ENCODE measurements at places on chromosomes 4 and X.

DNA sequence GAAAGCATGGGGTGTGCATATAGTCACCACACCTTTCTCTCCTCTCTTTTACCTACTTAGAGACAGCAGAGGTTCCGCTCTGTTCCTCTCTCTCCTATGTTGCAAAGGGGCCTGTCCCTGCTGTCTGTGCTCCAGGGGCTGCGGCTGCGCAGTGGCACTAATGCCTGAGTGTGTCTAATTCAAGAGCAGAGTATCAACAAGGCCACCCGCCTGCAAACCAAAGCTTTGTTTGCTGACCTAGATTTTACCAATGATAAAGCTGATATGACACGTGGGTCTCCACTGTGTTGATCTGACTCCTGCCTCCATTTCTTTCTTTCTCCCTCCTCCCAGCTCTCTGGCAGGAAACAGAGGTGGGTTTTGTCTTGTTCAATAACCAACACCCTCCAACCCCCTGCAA lies 74.9 kb downstream of the NSG1 start:
- DNase-seq: peak; percentile 8

DNA sequence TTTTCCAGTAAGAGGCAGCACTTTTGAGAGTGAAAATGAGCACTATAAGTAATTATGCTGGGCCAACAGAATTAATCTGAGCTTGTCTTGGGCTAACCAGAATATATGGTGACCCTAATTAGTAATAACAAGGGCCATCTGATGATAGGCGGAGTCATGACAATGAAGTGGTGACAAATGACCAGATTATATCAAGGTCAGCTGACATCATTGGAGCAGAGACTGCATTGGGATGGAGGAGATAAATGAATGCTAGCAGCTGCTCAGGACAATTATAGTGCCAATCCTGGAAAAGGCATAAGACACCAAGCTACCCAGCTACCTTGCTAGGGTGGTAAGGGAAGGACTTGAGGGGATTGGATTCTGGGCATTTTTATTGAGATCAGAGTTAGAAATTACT lies 1548.7 kb downstream of the RPA4 start:
- DNase-seq: no peak

DNA sequence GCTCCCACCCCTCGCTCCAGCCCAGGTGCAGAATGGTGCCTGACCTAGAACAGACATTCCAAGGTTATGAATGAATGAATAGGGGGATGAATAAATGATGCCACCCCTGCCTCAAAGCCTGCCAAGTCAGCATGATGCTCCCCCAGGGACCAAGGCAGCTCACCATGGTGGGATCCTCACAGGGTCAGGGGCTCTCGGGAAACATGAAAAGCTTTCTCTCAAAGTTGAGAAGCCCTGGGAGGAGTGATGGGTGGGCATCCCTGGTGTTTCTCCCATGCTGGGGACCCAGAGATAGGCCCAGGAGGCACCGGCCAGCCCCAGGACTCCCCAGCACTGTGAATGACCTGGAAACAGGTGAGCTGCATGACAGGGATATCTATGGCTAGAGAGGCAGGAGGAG lies 58.9 kb downstream of the HTRA3 start:
- DNase-seq: no peak

DNA sequence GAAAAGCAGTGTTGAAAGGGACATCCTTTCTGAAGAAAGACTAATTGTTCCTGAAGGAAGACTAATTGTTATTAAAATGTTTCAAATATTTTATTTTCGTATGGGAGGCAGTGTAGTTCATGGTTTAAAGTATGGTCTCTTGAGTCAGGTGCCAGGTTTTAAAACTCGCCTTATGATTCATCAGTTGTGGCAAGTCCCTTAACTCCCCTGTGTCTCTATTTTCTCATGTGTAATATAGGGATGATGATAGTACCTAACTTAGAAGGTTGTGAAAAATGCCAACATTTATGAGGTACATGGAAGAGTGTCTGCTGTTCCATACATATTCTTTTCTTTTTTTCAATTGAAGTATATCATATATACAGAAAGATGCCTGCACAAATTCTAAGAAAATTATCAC lies 414.2 kb upstream of the DIPK2B start:
- DNase-seq: no peak

GRCh38 chr4:126038502-126039144 lies 723.9 kb downstream of the FAT4 start:
- no peak for DNase-seq

Measured in stimulated activated CD4-positive, alpha-beta T cell treated with anti-CD3 and anti-CD28 coated beads, Interleukin-15, amount 100 ng/mL, for 1 hour (primary cell).